ENCODE measurements at places on chromosomes 12 and 14.
A peak's percentile ranks its signal among the peaks of the same experiment; 100 is the strongest.

- no peak for DNase-seq
Measured at GRCh38 chr12:17652436-17652835, 437.6 kb downstream of the RERGL start.

DNA sequence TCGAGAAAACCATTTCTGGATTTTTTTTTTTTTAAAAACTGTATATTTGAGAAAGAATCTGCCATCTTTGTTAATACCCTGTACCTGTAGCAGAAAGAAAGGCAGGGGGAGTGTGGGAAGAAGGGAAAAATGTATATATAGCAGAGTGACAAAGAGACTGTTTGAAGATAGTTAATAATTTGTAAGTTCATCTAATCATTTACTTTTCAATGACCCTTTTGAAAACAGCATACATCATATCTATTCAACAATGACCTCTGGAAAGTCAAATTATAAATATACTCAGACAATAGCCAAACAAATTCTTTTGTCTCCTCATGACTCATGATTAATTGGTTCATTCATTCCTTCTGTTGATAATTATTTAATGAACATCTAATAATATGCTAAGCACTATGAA, 10.9 kb upstream of the CPM start:
- DNase-seq: no peak

GRCh38 chr12:42585841-42586216, 3.7 kb downstream of the PRICKLE1 start:
- DNase-seq: no peak

DNA sequence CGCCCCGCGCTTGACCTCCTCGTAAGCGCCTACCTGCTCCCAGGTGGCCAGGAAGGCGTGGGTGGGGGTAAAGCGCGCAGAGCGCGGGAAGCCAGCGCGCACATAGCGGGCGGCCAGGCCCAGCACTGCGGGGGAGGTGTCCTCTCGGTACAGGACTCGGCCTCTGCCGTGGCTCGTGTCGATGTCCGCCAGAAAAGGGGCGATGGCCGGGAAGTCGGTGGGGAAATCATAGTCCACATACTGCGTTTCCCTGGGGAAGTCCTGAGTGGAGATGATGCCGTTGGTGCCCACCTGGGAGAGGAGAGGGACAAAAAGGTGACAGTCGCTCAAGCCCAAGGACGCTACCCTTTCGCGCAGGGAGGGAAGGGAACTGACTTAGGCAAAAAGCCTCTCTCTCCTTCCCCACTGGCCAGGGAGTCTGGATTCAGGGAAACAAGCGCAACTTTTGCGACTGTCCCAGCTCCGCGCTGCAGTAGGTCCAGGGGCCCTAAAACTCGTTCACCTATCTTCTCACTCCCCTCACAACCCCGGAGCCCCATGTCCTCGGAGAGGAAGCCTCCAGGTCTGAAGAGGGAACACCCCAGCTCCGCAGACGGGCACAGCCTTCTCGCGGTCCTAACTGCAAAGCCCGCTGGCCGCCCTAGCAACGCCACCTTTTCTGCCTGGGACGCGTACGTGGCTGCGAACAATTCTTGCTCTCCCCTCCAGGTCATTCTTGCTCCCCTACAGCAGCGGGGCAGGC, 815 bp downstream of the NID2 start:
- no peak for DNase-seq

DNA sequence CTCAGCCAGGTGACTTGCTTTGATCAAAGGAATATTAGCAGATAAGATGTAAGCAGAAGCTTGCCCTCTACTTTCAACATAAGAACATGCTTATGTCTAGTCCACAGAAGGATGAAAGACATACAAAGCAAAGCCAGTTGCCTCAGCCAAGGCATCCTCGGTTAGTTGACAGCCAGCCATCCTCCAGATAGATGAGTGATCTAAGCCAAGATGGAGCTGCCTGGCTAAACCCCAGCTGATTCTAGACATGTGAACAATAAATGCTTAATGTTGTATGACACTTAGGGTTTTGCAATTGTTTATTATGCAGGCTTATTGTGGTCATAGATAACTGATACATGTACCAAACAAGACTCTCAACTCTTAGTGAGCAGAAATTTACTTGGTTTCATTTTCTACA, 157.6 kb upstream of the TMTC2 start:
- no peak for DNase-seq

DNA sequence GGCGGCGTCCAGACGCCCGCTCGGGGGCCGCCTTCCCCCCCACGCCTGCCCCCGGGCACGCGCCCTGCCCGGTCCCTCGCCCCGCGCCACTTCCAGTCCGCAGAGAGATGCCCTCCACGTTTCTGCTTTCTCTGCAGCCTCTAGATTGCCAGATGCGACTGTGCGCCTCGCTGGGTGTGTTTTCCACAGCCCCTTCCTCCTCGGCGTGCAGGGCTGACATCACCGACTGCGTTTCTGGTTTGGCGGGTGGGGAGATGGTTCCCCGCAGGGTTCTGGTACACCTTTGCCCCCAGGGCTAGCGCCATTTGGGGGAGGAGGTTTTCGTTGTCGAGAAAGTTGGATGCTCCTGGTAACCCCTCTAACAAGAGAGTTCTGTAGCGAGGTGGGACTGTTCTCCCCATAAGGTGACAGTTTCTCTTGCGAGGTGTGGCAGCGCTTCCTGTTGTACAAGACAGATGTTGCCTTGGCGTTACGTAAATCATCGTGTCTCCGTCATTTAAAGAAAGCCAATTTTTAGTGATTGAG, 1.5 kb downstream of the CALM1 start:
- DNase-seq: no peak

DNA sequence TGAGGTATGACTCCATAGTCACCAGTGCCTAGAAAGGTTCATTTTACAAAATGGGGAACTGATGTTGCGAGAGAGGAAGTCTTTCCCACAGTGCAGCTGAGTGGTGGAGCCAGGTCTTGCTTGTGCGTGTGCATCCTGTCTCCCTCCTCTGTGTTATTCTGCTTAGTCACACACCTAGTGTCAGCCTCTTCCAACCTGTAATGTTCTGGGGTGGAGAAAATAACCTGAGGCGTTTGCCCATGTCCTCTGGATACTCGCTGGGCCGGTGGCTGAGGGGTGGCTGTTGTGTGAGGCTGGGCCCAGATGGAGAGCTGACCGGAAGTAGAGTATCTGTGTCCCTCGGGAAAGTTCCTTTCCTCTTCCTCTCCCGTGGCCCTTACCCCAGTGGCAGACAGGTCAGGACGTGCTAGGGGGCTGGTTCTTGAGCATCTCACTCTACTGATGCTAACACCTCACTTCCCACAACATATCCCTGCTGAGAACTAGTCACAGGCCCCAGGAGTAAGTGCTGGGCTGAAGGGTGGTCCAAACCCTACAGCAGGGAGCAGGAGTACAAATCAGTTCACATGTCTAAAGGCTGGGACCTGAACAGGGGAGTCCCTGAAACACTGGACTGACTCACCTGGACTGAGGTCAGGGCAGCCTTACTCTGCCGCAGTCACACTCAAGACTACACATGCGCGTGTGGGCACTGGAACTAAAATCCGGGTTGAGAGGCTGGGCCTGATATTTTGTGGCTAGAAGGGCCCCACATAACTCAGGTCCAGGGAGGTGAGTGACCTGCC, 7.0 kb downstream of the MLF2 start:
- no peak for DNase-seq

GRCh38 chr14:80188571-80188970, 22.7 kb downstream of the DIO2 start:
- no peak for DNase-seq

- DNase-seq: peak; percentile 26
Measured at GRCh38 chr12:85872497-85873091, 1.5 kb upstream of the NTS start.

DNA sequence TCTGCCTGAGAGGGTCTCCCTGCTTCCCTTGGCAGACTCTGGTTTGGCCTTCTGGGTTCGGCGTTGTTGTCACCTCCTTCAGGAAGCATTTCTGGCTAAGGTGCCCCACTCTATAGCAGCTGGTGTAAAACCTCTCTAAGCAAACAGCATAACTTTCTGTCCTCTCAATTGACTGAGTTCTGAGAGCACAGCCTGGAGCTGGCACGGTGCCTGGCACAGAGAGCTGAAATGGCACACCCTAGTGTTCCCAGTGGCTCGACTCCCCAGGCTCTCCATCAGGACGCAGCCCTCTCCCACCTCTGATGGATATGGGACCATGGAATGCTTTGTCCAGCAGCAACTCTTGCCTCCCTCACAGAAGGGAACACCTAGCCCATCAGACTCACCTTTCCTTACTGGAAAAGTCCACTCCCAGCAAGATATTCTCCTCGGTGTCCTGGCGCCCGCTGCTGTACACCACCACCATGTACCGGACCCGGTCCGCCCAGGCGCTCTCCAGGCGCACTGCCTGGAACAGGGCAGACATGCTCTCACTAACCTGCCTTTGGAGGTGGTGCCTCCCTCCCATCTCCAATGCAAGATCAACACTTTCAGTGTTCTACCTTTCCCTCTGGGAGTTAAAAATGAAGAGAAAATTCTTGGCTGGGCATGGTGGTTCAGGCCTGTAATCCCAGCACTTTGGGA, 40.6 kb downstream of the SSH1 start:
- DNase-seq: no peak

DNA sequence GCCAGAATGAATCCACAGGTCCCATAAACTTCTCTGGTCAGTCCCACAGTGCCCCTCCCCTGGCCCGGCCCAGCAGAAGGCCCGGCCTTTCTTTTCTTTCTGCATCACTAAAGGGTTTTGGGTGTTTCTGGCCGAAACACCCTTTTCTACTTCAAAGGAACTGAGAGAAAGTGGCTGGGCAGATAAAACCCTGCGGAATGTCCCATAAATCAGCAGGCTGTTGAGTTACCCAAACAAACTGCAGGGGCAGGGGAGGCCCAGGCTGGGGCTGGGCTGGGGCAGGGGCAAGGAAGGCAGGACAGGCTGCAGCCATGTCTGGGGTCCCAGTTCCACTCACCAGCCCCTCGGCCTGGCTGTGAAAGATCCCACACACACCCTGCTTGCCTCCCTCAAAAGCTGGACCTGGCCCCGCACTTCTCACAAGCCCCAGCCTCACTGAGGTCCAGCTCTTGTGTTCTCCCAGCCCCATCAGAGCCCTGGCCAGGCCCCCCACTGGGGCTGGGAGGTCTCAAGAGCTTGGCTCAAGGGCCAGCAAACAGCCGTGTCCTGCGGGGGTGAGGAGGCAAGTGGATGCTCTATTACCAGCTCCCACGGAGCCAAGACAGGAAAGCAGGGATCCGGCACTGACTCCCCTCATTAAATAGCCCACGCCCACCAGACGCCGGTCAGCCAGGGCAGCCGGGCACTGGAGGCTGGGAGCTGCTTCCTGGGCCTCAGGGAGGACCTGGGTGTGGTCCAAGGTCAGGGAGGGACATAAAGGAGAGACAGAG, 41.9 kb downstream of the CCNK start:
- DNase-seq: no peak

DNA sequence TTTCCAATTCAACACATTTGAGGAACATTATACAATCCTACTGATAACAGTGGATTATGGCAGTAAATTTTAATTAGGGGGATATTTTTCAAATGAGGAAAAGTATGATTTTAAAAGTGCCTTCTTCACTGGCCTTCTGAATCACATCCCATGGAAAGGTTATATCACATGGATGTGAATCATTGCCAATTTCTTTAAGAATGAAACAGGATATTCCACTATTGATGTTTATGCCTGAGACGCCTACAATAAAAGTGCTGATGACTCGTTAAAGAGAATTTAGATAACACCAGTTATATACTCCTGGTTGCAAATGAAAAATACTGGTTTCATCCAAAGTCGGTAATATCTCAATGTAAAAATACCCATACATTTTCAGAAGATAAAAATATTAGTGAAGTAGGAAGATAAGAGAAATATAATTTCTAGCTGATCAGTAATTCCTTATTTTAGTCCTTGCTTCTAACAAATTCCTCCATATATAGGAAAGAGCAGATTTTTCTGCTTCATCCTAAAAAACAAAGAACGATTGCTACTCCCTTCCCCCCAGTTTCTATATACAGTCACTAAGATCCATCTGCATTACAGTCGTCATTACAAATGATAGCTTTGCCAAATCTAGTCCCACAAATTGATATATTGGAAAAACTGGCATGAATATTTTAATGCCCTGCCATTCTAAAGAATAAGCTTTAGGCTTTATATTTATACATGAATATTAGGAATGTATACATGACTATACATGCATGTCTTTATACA, 139.5 kb upstream of the SOX5 start:
- DNase-seq: no peak

- no peak for DNase-seq
Measured at GRCh38 chr12:41605545-41606305, 417.6 kb downstream of the PDZRN4 start.

DNA sequence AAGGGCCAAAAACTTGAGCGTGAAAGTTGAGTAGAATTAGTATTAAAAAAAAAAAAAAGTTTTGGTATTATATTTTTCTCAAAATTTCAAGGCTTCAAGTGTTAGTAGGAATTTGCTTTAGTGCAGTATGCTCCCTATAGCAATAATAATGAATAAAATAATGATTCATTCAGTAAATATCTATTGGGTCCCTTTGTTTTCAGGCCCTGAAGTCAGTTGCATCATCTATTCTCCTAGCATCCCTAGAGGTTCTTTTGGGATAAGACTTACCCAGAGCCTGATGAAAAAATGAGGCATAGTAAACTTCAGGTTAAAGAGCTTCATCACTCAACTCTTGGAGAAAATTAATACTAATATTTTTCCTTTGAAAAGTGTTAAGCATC, 1.1 kb downstream of the KMT5A start:
- DNase-seq: no peak

DNA sequence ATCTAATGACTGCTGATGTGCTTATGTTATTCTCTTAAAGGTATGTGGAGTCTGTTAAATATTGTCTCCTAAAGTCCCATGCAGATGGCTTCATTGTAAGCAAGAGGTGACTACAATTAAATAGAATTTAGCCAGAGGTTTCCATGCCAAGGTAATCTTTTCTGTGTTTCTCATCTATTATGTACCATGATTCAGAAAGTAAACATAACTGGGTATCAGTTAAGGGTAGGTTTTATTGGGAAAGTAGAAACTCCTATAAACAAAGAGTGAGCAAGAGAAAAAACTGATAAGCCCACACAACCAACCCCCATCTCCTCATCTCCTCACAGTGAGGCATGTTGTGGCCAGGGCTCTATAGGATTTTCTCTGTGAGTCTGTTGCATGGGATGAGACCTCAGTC, 611.7 kb downstream of the SNAPC1 start:
- DNase-seq: no peak

DNA sequence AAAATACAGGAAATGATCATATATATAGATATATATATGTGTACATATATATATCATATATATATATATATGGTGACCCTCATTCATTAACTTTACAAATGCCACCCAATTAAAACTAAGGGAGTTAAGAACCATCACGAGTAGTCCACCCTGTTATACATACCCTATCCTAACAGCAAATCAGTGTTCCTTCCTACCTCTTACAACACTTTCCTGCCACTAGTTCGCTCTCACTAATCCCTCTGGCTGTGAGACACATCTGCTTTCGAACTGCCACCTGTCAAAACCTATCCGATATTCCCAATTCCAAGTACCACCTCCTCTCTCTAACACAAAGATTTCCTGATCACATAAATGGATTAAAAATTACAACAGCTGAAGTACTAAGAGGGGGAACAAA, 100.5 kb downstream of the EEA1 start:
- DNase-seq: no peak
